ENCODE measurements at places on chromosomes 5 and 9.

DNA sequence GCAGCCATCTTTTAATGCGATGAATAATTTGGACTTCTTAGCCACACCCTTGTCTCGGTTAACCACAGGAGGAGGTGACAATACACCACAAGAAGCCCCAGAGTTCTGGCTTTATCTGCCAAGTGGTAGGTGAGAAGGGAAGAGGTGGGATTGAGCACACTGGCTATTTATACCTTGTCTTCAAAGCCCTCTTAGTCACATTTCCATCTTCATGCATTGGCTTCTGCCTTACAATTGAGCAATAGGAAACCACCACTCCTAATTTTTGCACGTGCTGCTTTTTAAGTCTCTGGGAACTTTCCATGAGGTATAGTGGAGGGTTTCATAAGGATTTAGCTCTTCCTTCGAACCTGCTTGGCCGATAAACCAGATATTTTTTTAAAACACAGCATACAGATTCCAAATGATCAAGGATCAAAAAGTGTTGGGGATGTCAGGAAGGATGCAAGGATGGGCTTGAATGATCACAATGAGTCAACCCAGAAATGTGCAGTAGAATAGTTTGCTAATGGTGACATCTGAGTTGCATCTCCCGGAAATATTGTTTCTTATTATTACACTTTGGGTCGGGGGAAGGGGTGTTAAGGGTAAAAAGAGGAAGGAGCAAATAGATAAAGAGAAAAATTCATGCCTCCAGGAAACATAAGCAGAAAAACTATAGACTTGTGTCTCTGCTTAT lies 25.5 kb downstream of the PLAC8L1 start:
- peak; percentile 4 for DNase-seq

DNA sequence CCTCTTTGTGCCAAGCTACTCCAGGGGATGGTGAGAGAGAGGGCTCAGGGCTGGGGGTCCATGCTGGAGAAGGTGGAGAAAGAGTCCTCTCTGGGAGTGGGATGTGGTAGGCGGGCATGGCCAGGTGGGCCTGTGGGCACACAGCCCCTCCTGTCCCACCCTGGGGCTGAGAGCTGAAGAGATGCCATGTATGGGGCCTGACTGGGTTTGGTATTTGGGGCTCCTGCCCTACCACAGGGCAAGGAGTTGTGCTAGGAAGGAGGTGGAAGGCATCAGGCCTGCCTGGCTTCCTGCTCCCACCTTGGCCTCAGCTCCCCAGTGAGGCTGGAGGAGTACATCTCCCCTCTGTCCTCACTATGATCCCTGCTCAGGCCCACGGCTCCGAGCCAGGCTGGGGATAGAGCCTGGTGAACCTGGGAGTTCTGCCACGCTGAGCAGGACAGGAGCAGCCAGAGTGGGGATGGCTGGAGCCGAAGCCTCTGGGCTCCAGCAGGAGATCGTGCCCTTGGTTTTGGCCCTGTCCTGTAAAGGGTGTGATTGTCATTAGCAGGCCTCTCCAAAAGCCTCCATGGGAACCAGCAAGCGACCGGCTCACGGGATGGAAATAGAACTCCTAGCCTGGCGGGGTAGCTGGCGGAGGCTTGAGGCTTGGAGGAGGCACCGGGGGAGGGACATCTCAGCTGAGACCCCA lies 75.5 kb downstream of the CACNA1B start:
- DNase-seq, result no peak

DNA sequence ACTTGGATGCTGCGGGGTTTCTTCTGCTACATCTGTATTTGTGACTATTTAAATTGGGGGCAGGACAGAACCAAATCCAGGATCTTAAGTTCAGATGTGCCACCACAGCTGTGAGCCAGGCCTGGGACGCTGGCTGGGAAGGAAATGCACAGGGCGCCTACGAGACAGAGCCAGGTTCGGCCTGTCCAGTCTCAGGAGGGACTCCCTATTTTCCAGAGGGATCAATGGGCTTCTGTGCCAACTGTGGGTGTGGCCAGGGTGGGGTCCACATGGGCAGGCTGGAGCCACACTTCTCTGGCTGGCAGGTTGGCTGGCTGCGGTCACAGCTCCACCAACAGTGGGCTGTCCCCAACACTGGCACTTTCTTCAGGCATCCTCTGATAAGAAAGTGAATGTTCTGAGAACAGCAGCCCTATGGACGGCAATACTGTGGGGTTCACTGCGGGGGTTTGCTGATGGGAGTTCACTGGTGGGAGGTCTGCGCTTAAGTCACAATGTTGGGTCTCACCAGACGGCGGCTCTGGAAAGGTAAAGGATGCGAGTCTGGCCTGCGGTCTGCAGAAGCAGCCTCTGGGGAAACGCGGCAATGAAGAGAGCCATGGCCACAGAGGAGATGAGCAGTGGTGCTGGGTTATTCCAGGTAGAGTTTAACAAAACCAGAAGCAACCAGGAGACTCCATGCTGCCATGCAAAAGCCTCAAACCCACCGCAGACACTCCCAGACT lies 78.1 kb downstream of the DAP start:
- no peak for DNase-seq

DNA sequence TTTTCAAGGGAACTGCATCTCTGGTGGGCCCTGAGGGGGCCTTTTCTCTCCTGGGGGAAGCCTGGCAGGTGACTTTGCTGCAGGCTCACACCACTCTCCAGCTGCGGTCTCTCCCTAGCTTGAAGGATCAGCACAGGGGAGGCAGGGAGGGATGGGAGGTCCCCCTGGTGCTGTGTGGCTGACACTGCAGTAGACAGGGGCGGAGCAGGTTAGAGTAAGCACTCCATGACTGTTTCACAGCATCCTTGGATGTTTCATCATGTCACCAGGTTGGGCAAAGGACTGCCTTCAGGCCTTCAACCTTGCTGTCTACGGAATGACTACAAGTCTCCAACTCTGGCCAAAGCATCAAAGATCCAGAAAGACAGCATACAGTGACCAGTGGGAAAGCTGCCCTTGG lies 470.7 kb downstream of the CDK5RAP2 start:
- no peak for DNase-seq

- DNase-seq, result no peak
Observed at GRCh38 chr9:98484162-98484561, 224.6 kb downstream of the GABBR2 start.

- DNase-seq, result no peak
Observed at GRCh38 chr5:171908638-171909037, 97.8 kb downstream of the FBXW11 start.

- DNase-seq, result no peak
Observed at GRCh38 chr5:12245429-12245828, 341.2 kb upstream of the CTNND2 start.

DNA sequence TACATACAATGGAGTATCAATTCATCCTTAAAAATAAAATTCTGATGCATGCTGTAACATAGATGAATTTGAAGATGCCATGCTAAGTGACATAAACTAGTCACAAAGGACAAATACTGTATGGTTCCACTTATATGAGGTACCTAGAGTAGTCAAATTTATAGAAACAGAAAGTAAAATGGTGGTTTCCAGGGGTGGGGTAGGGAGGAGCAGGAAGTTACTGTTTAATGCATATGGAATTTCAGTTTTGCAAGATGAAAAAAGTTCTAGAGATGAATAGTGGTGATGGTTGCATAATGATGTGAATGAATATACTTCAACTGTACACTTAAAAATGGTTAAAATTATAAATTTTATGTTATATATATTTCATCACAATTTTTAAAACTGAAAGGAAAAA lies 57.3 kb upstream of the FNIP1 start:
- no peak for DNase-seq

GRCh38 chr9:87684627-87685219 lies 41.2 kb upstream of the CTSL start:
- no peak for DNase-seq

- DNase-seq, result no peak
Observed at GRCh38 chr5:53971551-53971950, 338.8 kb downstream of the ARL15 start.

- no peak for DNase-seq
Observed at GRCh38 chr5:146334074-146334533, 4.5 kb upstream of the POU4F3 start.

GRCh38 chr5:73722231-73722630 lies 96.2 kb downstream of the ARHGEF28 start:
- DNase-seq, result no peak

DNA sequence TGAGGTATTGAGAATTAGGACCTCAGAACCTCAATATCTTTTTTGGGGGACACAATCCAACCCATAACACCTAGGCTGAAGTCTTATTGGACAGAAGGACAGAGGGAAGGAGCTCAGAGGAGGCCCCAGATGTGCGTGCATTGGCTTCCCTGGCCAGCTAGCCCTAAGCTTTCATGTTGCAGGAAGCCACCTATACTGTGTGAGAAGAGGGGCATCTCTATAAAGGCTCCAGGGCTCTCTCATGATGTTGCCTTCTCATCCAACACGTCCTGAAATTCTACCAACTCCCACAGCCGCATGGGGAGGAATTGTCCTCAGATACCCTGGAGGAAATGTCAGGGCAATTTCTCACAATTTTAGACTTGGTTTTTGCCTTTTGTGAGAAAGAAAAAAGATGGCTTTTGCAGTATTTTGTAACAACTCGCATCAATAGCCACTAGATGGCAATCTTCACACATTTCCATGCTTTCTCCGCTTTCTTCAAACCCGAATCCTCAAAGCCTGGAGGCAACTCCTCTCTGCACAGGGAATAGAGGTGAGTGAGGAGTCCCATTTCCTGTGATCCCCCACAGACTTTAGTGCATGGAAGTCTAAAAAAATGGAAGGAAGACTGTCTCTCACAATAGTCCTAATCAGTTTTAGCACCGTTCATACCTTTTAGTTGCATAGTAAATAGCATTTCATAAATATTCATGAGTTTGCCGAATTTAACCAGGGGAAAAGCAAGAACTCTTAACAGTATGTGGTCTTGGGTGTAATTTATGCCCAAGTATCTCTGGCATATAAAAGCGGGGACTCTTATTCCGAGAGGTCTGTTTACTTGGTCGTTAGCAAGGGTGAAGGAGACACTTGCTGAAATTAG lies 7.4 kb upstream of the PPP3R2 start:
- DNase-seq, result no peak

GRCh38 chr9:89802781-89803355 lies 198.1 kb downstream of the GADD45G start:
- no peak for DNase-seq

DNA sequence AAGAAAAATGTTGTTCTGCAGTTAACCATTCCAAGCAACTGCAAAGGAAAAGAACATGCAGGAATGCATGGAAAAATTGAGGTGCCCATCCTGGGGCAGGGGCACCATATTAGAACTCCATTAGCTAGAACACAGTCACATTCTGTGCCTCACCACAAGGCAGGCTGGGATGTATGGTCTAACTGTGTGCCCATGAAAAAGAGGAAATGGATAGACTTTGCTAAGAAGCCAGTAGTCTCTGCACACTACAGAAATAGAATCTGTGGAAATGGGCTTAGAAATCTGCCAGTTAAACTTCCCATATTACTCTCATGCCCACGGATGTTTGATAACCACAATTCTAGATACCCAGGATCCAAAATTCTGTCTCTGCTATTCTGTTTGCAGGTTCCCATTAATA lies 423.8 kb upstream of the SMARCA2 start:
- DNase-seq, result no peak

- DNase-seq, result no peak
Observed at GRCh38 chr5:122895141-122895540, 49.7 kb downstream of the SNX24 start.

DNA sequence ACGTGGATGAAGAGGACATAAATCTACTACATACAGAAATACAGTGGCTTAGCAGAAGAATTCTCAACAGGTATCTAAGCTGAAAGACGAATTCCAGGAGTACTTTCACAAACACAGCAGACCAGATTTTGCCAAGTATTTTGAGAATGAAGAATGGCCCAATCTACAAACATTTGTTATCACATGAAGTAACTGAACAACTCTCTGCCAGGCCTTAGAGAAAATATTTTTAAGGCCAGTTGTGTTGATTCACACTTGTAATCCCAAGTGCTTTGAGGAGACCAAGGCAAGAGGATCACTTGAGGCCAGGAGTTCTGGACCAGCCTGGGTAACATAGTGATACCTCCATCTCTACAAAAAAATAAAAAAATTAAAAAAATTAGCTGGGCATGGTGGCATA lies 14.3 kb downstream of the AGTPBP1 start:
- no peak for DNase-seq

GRCh38 chr5:80481019-80481893 lies 6.6 kb upstream of the FAM151B start:
- DNase-seq, result no peak

- no peak for DNase-seq
Observed at GRCh38 chr9:128101690-128102089, 25.8 kb downstream of the PTGES2 start.

DNA sequence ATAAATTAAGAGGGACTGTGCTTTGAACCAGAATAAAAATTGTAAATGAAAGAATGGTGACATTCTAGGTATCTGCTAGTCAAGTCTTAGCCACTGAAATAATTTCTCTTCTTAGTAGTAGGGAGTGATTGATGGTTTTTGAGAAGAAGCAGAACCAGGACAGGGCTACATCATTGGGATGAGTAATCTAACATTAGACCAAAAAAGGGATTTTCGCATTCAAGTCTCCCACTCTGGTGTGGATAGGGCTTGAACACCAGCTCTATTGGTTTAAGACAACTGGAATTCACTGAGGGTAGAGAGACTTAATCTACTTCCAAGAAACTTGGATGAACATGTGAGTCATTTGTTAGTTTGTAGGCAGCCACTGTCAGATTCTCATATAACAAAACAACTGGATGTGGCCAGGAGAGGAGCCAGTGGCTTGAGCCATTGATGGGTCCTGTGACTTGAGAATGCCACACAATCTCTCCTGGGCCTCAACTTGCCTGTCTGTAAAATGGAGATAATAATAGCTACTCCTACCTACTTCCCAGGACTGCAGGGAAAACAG lies 16.6 kb downstream of the FAT2 start:
- DNase-seq, result no peak

DNA sequence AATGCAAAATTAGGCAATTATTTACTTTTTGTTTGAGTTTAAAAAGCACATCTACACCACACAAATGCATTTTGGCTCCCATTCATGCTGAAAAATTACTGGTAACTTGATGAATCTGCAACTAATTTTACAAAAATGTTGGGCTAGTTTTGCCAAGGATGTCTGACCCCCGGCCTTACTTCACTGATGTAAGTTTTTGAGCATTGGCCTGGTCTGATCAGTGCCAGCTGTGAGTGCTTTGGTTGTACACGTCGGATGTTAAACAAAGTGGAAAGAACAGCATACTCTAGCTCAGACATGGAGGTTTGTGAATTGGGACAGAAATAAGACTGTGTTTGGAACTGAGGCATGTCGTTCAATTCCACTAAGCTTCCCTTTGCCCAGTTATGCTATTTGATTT lies 1044.2 kb downstream of the TLE4 start:
- DNase-seq, result no peak

Measured in activated naive CD4-positive, alpha-beta T cell treated with Interleukin-2 at 50 U/mL for 16 hours (primary cell).